Caki2 (cell line): ENCODE measurements at places on chromosomes 4 and X. TPM values are rescaled to one million over a fixed set of nuclear protein-coding genes. Genes with fewer than 3 reads are reported as not detected.

GRCh38 chrX:31435592-31435991 lies 363.8 kb upstream of the FTHL17 start:
- no peak for DNase-seq

DNA sequence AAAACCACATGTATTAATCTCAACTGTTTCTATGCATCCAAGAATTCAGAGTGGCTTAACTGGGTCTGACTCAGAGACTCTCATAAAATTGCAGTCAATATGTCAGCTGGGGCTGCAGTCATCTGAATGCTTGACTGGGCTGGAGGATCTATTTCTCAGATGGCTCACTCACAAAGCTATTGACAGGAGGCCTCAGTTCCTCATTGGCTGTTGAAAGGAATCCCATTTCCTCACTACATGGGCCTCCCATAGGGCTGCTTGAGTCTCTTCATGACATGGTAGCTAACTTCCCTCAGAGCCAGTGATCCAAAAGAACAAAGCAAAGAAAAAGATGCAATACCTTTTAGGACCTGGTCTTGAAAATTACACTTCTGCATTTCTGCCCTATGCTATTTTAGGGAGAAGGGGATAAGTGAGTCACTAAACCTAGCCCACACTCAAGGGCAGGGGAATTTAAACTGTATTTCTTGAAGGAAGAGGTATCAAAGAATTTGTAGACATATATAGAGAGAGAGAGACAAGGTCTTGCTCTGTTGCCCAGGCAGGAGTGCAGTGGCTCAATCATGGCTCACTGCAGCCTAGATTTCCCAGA lies 9.8 kb downstream of the SCFD2 start:
- no peak for DNase-seq

The GC gene
- total RNA-seq: not detected in 2 replicates

The COL4A6 gene
- total RNA-seq: not detected in 2 replicates

GRCh38 chr4:1291996-1292702 lies 2.5 kb downstream of the MAEA start:
- DNase-seq: no peak

The RAI2 gene
- total RNA-seq: 0.24 TPM in 1 of 2 replicates, not detected in the other

The ODAM gene
- total RNA-seq: not detected in 2 replicates

DNA sequence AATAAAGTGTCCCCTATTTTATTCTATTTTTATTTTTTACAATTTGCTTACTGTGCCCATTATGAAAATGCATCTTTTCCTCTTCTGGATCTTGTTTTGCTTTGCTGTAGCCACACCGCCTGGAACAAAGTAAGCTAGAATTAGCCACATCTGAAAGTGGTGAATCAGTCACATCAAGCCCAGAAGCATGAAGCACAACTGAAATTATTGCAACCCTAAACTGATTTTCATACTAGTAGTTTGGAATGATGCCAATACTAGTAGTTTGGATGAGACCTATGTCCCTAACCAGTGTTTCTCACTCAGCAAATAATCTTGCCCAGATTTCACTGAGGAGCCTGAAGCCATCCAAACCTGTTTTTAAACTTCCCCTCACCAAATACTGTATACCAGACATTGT lies 303.0 kb downstream of the EPHA5 start:
- no peak for DNase-seq

DNA sequence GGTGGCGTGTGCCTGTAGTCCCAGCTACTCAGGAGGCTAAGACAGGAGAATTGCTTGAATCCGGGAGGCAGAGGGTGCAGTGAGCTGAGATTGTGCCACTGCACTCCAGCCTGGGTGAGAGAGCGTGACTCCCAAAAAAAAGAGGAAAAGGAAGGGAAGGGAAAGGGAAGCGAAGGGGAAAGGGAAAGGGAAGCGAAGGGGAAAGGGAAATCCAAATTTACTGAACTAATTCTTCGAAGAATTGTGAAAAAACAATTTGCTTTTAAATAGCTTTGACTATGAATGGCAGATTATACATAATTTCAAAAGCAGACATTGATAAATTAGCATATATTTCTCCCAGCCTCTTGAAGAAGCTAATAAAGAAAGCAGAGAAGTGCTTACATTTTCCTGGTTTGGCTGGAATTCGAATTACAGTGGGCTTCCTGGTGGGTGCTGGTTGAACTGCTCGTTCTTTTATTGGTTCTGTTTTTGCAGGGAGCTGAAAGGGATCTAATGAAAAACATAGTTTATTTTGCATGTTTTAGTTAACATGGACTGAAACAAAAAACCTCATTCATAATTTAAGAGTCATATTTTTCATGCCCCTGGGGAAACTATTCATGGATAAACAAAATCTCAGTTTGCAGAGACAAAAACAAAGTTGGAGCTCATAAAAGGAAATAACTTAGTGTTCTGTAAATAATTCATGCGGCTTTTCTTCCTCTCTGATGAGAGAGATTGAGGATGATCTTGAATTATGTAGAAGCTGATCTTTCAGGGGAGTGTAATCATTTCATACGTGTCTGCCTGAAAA lies 66.0 kb downstream of the RPS3A start:
- DNase-seq: no peak

GRCh38 chr4:190019023-190019858 lies 7.8 kb downstream of the FRG2 start:
- no peak for DNase-seq

The ARSJ gene
- 22.7 and 34.9 TPM in 2 replicates for total RNA-seq

The BTK gene
- 0.07 TPM in 1 of 2 replicates, not detected in the other for total RNA-seq

The CT45A5 gene
- not detected in 2 replicates for total RNA-seq

The RASL11B gene
- not detected in 2 replicates for total RNA-seq

The GPR50 gene
- not detected in 2 replicates for total RNA-seq

GRCh38 chr4:77169481-77169880 lies 12.5 kb downstream of the CCNG2 start:
- DNase-seq: no peak

GRCh38 chr4:82787342-82787741 lies 11.3 kb downstream of the SCD5 start:
- no peak for DNase-seq

DNA sequence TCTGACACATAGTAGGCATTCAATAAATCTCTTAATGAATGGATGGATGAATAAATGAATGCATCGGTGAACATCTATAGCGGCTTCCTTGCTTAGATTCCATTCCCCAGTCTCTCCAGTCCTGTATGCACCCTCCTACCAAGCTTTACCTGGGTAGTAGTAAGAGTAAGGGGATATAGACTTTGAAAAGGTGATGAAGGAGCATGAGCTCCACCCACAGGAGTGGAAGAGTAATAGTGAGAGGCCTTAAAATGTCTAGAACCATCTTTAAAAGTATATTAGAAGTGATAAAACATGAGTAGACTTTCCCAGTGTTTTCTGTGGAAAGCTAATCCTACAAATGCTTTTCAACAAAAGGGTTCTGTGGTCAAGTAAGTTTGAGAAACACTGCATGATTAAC lies 35.5 kb upstream of the GPC3 start:
- DNase-seq: no peak

GRCh38 chr4:100849319-100849718 lies 331.5 kb upstream of the EMCN start:
- DNase-seq: no peak
